ENCODE measurements at places on chromosomes 3 and 15.

DNA sequence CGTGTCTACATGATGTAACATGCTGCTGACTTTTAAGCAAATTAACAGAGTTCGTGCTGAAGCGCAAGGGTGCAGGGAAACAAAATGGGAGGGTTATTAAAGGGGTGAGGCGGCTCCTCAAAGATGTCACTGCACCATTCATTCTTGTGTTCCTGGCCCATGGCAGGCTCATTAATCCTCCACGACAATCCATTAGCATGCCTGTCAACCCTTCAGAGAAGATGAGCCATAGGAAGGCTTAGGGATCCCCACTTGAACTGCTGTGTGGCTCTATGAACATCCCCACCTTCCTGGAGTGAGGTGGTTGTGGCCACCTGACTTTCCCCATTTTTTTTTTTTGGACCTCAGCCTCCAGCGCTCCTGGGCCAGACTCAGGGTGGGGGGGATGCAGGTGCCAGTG lies 45.8 kb downstream of the IGF1R start:
- no peak for DNase-seq

DNA sequence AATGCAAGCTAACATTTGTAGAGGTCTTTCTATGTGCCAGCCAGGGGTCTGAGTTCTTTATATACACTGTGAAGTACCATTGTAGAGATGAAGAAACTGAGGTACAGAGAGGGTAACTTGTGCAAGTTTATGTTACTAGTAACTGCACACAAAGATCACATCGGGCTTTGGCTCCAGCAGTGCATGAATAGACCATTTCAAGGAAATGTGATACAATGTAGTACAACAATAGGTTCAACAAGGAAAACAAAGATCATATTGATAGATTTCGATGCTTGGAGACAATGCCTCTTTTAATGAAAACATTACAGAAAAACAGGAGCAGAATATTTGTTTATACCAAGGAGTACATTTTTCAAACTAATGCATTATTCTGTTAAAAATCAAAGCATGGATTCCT lies 115.3 kb downstream of the POLR2M start:
- no peak for DNase-seq

GRCh38 chr3:177679568-177680471 lies 482.5 kb upstream of the TBL1XR1 start:
- DNase-seq = no peak

DNA sequence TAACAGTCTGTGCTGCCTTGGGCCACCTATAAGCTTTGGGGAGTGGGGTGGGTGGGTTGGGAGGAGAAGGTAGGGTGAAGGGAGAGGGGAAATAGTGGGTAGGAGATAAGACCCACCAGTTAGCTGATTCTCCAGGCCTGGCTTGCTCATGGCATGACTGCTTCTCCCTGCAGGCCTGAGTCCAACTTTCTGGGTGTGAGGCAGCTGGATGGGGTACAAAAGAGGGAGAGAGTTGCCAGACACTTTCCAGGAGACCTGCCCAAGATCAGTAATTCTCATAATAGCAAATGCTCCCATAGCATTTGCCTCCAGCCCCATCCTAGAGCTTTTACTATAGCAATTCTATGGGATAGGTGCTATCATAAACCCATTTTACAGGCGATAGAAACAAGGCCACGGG lies 7.7 kb downstream of the CGNL1 start:
- DNase-seq = no peak

- DNase-seq = no peak
These were observed 43.0 kb upstream of the FGF7 start for GRCh38 chr15:49379996-49380395.

- DNase-seq = no peak
These were observed 939 bp downstream of the PPIB start for GRCh38 chr15:64161688-64162477.

GRCh38 chr3:39144748-39145380 lies 8.5 kb downstream of the CSRNP1 start:
- no peak for DNase-seq

DNA sequence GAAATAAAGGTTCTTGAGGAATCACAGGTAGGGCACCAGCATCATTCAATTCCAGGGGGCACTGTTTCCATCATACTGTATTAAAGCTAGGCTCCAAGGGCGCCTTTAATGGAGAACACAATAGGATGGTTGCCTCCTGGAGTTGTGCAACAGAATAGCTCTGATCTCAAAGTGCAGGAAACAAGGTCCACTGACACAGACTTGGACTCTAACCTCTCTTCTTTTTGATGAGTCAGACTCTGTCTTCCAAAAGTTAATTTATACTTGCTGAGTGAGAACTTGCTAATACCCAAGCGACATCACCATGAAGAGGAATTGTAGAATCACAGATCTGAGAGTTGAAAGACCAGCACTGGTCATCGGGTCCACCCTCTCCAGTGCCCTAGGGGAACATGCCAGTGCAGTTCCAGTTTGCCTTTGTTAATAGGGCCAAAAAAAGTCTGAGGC lies 94.4 kb upstream of the PHLDB2 start:
- no peak for DNase-seq

Measured in CD8-positive, alpha-beta T cell (primary cell).